ENCODE measurements at places on chromosomes 1 and 21. TPM values are rescaled to one million over a fixed set of nuclear protein-coding genes. Genes with fewer than 3 reads are reported as not detected.

- peaks cover 4% of the 10 kb centered on the region for H3K4me1 ChIP-seq
- H3K27me3 ChIP-seq: no peaks in the 10 kb centered on the region
- no peak overlapping the region for H3K4me3 ChIP-seq
- peak; percentile 36 for DNase-seq
Measured at GRCh38 chr1:47024141-47024801, 802 bp downstream of the CYP4X1 start.

DNA sequence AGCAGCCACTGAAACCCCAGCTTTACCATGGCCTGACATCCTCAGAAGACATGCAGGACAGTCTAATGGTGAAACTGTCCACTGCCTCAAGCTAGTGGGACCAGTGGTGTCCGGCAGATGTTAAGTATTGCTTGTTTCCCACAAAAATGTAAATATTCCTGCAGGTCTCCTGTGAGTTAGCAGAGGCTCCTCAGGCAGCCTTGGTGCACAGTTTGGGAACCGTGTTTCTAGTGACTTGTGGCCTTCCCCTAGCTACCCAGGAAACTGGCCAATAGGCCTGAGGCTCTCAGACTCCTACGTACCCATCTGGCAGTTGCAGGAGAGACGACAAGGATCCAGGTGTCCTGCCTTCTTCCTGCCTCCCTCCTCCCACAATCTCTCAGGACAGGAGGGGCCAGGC lies 142.4 kb downstream of the CAMTA1 start:
- no peaks in the 10 kb centered on the region for H3K27me3 ChIP-seq
- no peak overlapping the region for H3K27ac ChIP-seq
- no peak for DNase-seq
- H3K4me1 ChIP-seq: peaks cover 2% of the 10 kb centered on the region
- no peak overlapping the region for H3K4me3 ChIP-seq

Gene SLFNL1
- total RNA-seq: 0.50 TPM

Gene MAN1C1
- total RNA-seq: 31.7 TPM

Data from kidney (tissue), 22 donors.